Adrenal gland (tissue), 19 donors: ENCODE measurements at places on chromosomes 1 and 21.

DNA sequence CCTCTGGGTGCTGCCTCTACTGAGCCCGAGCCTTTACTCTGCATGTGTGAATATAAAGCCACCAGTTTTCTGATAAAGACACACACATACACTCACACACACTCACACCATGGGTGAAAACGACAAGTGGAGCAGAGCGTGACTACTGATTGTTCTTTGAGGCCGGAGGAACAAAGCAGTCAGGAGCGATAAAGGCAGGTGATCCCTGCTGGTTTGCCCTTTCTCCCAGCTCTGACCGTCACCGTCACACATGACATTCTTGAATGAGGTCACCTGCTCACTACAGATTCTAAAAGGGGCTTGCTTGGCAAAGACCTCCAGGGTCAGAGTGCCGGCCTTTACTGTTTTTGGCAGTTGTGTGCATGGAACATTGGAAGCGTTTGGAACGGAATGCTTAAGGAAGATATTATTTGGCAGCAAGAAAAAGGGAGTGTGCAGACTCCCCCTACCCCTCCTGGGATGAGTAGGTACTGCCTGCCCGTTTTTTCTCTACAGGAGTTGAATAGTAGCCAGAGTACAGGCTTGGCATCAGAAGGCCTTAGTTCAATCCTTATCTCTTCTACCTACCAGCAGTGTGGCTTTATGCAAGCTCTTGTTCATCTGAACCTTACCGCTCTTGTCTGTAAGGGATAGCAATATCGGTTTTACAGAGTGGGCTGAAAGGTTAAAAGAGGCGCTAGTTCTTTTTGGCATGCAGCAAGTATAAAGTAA is 79.7 kb downstream of the PBX1 start:
- DNase-seq = no peak

GRCh38 chr1:59414406-59415133 is 117.7 kb downstream of the FGGY start:
- DNase-seq = no peak

DNA sequence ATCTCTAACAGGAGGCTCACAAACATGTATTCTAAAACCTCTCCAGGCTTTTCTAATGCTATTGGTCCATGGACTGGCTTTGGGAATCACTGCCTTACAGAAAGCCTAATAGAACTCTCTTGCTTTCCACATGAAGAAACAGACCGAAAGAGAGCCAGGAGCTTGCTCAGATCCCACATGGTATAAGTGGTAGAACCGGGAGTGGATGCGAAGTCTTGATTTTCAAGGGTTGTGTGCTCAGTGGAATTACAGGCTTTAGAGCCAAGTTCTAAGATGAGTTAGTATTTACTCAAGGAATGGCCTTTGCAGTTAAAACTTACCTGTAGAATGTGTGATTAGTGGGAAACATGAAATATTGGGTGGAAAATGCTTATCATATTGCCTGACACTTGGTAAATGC is 54.3 kb upstream of the HSD17B7 start:
- no peak for DNase-seq

DNA sequence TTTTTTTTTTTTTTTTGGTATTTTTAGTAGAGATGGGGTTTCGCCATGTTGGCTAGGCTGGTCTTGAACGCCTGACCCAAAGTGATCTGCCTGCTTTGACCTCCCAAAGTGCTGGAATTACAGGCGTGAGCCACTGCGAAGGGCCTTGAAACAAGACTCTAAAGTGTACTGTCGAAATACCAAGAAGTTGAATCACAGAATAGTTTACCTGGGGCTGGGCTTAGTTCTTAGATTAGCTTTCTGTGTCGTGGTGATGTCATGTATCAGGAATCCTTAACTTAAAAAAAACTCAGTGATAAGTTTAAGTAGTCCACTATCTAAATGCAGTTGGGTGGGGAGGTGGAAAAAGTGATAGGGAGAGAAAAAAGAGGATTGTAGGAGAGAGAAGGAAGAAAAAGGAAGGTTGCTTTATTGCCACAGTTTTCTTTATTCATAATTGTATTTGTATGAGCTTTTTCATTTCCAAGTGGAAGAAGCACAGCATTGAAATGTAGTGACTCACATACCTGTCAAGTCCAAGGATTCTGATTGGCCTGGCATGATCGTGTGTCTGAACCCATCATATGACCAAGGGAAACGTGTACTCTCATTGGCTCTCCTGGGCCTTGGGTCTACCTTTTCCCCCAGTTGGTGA is 13.4 kb downstream of the ITSN1 start:
- DNase-seq = no peak

GRCh38 chr1:231776010-231776756 is 149.6 kb downstream of the DISC1 start:
- DNase-seq = no peak

- no peak for DNase-seq
These were observed 25.0 kb upstream of the AGBL4 start for GRCh38 chr1:50048791-50049190.

DNA sequence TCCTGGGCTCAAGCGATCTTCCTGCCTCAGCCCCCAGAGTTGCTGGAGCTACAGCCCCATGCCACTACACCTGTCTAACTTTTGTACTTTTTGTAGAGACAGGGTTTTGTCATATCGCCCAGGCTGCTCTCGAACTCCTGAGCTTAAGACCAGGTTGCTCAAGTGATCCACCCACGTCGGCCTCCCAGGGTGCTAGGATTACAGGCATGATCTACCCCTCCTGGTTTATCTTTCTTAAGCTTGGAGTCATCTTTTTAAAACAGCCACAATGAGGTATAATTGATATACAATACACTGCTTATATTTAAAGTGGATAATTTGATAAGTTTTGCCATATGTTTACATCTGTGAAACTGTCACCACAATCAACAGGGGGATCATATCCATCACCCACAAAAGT is 25.4 kb upstream of the WDR26 start:
- no peak for DNase-seq

GRCh38 chr1:177973585-177973984 is 3.7 kb upstream of the SEC16B start:
- DNase-seq = no peak

GRCh38 chr1:162319493-162320175 is 57.0 kb downstream of the SPATA46 start:
- DNase-seq = no peak

DNA sequence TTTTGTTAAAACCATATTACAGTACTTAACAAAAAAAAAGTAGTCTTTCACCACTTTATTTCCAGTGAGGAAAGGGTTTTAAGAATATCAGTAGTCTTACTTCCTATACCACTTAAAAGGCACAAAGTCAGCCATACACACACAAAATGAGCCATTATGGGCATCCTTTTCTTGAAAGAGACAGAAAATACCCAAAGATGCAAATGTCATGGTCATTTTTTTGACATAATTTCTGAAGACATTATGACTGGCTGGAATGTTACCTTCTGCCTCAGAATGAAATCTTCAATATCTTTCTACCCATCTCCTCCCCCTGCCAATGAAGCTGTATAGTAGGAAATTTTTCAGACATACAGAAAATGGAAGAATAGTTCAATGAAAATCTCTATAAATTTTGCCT is 237.7 kb downstream of the SLC45A1 start:
- DNase-seq = no peak

- DNase-seq = no peak
These were observed 105.5 kb downstream of the EBNA1BP2 start for GRCh38 chr1:43066578-43066977.

GRCh38 chr1:17198476-17199258 is 6.3 kb upstream of the PADI1 start:
- peak; percentile 14 for DNase-seq

DNA sequence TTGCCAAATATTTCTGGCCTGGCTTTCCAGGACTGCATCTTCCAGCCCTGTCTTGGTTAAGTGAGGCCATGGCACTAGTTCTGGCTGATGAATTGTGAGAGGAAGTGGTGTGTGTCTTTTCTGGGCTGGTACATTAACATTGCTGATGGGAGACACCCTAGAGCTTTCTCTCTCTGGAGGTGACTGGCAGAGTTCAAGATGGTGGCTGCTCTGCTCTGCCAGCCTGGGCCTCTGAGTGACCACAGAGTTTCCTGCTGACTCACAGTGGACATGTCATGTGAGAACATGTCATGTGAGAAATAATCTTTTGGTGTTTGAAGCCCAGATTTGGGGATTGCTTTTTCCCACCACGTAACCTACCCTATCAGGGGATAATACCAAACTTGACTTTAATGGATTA is 218.0 kb upstream of the KIAA0040 start:
- no peak for DNase-seq
